Dorsolateral prefrontal cortex (tissue), 122 donors: ENCODE measurements at places on chromosomes 3 and 15.
A peak's percentile ranks its signal among the peaks of the same experiment; 100 is the strongest.

- no peak for DNase-seq
These were observed 83.3 kb downstream of the EDEM1 start for GRCh38 chr3:5270666-5271371.

- peak; percentile 95 for DNase-seq
These were observed at the start of gene NKTR for GRCh38 chr3:42600111-42600957. NKTR (plus strand) TSS chr3:42600686; CDS start chr3:42601007, 321 bp downstream.

- no peak for DNase-seq
These were observed 24.3 kb downstream of the TBC1D21 start for GRCh38 chr15:73897441-73898261.

- no peak for DNase-seq
These were observed 191.3 kb downstream of the XXYLT1 start for GRCh38 chr3:195079636-195080035.

GRCh38 chr15:48721061-48721810 is 75.7 kb upstream of the FBN1 start:
- no peak for DNase-seq
